ENCODE measurements at places on chromosomes 1 and 21. TPM values are rescaled to one million over a fixed set of nuclear protein-coding genes. Genes with fewer than 3 reads are reported as not detected.

GRCh38 chr21:35980821-35981220, 79.5 kb downstream of the SETD4 start:
- H3K4me1 ChIP-seq = no peaks in the 10 kb centered on the region
- no peaks in the 10 kb centered on the region for H3K27me3 ChIP-seq
- no peaks in the 10 kb centered on the region for H3K36me3 ChIP-seq
- no peak overlapping the region for H3K4me3 ChIP-seq
- no peak for DNase-seq

GRCh38 chr1:160633330-160633903, 13.4 kb downstream of the SLAMF1 start:
- H3K36me3 ChIP-seq = no peaks in the 10 kb centered on the region
- H3K27ac ChIP-seq = no peak overlapping the region
- no peak overlapping the region for H3K4me3 ChIP-seq
- no peak for DNase-seq
- no peaks in the 10 kb centered on the region for H3K27me3 ChIP-seq

GRCh38 chr1:98277118-98277517, 356.3 kb upstream of the DPYD start:
- no peak overlapping the region for H3K27ac ChIP-seq
- DNase-seq = no peak
- H3K36me3 ChIP-seq = no peaks in the 10 kb centered on the region
- H3K4me1 ChIP-seq = no peaks in the 10 kb centered on the region

- no peak overlapping the region for H3K4me3 ChIP-seq
- H3K36me3 ChIP-seq = no peaks in the 10 kb centered on the region
- DNase-seq = no peak
- H3K27ac ChIP-seq = no peak overlapping the region
These were observed 95.3 kb downstream of the NAV1 start for GRCh38 chr1:201634261-201634660.

GRCh38 chr1:13703128-13703513, 3.1 kb downstream of the PRDM2 start:
- no peaks in the 10 kb centered on the region for H3K36me3 ChIP-seq
- DNase-seq = no peak
- peak overlapping the region; percentile 0 for H3K27ac ChIP-seq
- no peaks in the 10 kb centered on the region for H3K27me3 ChIP-seq

Gene JAM2
- 16.1 TPM for total RNA-seq

Gene MYOC
- 18.7 TPM for total RNA-seq

Gene KRTAP19-3
- total RNA-seq = not detected

Gene EDN2
- total RNA-seq = not detected

Gene HTR6
- total RNA-seq = not detected

All from breast epithelium (tissue), 4 donors.